ENCODE measurements at places on chromosomes 11 and 22.

GRCh38 chr22:38886333-38886732 lies 14.3 kb upstream of the CBX6 start:
- DNase-seq, result no peak

DNA sequence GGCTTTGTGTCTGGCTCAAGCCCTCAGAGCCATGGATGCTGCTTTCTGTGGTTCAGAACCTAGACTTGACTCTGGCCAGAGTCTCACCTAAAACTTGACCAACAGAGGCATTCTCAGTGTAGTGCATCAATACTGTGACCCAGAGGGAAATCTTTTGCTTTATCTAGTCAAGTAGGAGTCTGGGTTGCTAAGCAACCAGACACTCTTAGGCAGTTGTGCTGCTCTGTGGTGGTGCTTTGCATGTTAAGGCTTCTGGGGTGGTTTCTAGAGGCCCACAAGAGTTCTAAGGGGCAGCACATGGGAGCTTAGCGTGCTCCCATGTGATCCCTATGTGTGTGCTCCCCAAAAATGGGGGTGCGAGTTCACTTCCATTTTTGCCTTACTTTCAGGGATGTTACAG lies 224.6 kb upstream of the PLET1 start:
- DNase-seq, result no peak

GRCh38 chr11:125258291-125259032 lies 93.9 kb downstream of the PKNOX2 start:
- DNase-seq, result no peak

DNA sequence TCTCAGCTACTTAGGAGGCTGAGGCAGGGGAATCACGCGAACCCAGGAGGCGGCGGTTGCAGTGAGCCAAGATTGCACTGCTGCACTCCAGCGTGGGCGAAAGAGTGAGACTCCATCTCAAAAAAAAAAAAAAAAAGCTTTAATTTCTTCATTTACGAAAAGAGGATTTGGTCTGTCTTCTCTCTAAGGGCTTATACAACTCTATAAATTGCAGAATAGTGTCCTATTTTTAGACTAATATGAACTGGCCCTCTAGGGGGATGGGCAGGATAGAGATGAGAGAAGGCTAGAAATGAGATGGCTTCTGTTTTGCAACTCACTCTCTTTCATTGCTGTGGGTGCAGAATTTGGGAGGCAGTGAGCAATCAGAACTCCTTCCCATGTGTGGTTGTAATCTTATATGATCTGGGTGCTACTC lies 11.3 kb downstream of the MAML2 start:
- no peak for DNase-seq

GRCh38 chr11:1845561-1846452 lies 7.0 kb downstream of the TNNI2 start:
- DNase-seq, result no peak

DNA sequence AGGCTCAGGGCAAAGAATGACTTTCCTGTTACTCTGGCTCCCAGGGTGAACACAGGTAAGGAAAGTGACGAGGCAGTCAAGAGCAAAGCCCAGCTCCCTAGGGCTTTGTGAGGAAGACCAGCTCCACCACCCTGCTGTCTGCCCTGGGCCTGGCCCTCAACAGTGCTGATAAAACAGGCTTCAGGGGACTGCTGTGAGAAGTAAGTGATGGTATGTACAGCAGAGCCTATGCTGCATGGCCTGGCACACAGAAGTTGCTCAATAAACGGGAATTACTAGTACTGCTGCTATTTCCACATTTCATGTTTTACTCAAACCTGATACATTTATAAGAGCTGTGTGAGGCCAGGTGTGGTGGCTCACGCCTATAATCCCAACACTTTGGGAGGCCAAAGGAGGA lies 50.3 kb downstream of the MICAL3 start:
- DNase-seq, result no peak

DNA sequence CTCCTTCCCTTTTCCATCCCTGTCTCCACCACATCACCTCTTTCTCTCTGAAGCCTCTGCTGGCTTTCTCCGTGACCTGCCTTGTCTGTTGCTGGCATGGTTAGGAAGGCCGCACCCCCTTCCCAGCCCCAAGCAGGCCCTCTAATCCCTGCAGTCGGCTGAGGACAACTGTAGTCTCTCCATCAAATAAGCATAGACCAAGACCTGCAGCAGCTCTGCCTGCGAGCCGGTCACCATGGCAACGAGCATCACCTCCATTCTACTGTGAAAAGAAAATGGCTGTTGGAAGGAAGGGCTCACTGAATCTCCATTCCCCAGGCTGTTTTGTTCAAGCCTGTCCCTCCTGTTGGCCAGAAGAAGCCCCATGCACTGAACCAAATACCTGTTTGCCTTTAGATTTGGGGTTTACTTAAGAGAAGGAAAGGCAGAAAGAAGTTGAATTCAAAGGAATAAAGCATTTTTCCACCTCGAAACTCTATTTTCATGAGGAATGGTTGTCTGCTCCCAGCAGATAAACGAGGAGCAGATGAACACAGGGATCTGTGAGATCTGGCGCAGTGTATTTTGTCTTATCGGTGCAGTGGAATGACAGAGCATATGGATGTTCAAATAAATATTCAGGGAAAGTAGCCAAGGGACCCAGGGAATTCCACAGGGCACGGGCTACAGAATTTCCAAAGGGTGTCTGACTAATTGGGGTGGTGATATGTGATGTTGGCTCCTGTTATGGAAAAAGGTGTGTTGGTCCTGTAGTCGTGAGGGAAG lies 113.1 kb upstream of the TTC12 start:
- DNase-seq, result no peak

DNA sequence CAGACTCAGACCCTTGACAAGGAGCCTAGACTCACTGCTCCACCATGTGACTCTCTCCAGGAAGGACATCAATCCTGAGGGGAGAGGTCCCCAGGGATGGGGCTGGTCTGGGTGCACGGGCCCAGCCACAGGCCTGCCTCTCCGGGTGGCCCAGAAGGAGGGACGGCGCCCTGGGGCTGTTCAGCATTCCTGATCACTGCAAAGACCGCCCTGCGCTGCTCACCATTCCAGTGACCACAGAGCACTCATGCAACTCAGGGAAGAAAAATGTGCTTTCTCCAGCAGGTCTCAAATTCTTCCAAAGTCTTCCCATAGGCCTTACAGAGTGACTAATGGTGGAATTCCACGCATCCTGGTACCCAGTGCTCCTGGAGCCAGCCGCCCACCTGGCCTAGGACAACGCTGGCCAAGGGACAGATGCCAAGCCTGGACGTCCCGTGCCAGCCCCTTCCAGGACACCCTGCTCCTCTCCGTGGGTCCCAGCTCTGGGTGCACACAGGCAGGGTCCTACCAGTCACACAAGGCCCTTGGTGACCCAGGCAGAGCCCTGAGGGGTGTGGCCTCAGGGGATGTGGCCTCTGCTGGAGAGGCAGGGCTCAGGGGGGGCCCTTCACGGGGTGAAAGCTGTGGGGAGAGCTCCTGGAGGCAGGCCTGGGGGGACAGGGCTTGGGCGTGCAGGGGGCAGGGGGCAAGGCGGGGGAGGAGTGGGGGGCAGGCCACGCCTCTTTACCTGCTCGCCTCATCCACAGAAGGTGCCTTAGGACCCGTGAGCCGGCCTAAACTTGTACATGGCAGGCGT lies 178.8 kb downstream of the IGLL1 start:
- DNase-seq, result peak; percentile 55

DNA sequence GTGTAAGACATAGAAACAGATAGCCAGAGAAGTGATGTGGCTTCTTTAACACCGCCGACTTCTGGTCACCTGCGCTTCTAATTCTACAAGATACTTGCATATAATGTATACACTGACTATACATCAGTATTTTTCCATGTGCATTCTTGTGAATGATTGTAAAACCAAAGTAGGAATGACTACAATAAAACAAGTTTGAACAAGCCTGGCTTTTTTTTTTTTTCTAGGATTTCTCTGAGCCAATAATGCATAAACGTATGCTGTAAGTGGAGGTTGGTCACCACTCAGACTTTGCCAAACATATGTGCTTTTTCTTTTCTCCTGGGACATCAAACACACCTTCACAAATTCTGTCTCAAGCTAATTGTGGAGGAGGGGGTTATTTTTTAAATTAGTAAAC lies 237.8 kb upstream of the KIRREL3 start:
- no peak for DNase-seq

DNA sequence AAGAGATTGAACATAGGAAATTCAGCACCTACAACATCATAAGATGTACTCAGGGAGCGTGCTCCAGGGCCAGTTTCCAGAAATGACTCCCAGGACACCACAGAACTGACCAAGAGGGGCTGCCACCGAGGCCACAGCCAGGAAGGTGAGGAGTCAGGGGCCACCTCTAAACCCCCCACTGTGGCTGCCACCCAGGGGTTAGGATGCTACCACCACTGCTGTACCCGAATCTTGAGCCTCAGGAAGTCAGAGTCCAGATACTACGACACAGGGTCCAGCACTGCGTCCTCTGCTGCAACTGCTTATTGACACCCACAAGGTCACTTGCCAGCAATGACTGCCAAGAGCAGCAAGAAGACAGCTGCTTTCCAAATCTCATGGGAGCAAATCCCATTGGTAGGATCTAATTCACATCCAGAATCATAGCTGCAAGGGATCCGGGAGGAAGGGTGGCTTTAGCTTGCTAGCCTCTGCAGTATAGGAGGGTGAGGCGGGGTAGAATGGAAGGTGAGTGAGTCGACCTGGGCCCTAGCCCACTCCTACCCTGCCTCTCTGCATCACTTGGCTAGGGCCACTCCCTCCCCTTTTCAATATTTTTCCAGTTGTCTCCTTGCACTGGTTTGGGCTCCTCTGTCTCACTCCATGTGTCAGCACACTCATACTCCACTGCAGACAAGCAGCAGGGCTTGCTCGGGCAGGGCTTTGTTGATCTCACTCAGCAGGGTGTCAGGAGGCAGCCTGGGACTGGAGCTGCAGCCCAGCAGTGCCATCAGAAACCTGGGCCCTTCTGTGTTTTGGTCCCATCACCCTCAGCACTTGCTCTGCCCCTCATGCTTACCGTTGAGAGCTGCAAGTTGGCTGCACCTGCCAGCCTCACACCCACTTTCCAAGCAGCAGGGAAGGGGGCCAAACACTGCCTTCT lies 18.1 kb upstream of the CYTH4 start:
- no peak for DNase-seq

GRCh38 chr11:91528965-91529364 lies 695.7 kb upstream of the FAT3 start:
- DNase-seq, result no peak

GRCh38 chr11:95435628-95436353 lies 204.8 kb upstream of the SESN3 start:
- no peak for DNase-seq

GRCh38 chr11:14826600-14826999 lies 65.4 kb downstream of the CYP2R1 start:
- no peak for DNase-seq

DNA sequence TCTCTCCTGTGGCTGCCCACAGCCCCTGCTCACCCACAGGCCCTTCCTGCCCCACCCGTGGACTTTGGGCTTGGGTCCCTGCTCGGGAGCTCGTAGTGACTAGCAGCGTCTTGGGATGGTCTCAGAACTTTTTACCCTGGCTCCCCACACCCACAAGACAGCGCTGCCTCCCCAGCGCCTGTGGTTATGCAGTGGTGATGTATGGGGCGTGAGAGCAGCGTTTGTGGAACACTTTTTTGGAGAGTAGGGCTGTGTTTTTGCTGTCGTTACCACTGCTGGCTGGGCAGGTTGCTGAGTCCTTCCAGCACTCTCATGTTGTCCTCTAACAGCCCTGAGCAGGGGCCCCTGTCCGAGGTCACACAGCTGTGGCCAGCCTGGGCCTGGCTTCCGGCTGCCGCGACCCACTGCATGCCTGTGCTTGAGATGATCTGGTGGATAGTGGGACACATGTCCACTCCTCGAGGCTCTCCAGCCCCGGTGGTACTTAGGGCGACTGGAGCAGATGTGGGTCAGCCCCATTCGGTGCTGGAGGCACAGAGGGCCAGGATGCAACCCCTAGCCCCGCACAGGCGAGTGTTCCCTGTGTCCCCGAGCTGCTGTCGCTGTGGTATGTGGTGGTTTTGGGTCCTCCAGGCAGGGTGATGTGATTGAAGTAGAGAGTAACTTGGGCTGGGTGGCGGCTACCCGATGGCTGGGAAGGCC lies 7.1 kb upstream of the GRAMD4 start:
- DNase-seq, result no peak

- DNase-seq, result no peak
Measured at GRCh38 chr22:38296372-38296771, 20.9 kb downstream of the CSNK1E start.

GRCh38 chr22:49976439-49977175 lies 16.0 kb downstream of the PIM3 start:
- DNase-seq, result no peak

GRCh38 chr11:133504906-133505305 lies 27.4 kb downstream of the OPCML start:
- no peak for DNase-seq

DNA sequence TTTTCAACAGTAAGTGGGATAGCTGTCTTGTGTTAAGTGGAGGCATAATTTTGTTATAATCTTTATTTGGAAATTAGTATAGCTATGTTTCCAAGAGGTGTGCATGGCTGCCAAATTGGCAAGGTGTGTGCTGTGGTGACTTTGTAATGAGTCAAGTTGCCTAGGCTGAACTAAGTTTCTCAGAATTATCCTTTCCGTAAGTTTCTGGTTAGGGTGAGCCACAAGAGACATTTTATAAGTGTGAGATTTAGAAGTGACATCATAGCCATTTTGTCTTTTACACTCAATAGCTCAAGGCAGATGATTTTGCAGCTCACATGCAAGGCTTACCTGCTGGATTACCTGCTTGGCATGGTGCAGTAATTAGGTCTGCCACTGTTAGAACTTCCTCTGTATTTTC lies 90.3 kb downstream of the C11orf87 start:
- no peak for DNase-seq

DNA sequence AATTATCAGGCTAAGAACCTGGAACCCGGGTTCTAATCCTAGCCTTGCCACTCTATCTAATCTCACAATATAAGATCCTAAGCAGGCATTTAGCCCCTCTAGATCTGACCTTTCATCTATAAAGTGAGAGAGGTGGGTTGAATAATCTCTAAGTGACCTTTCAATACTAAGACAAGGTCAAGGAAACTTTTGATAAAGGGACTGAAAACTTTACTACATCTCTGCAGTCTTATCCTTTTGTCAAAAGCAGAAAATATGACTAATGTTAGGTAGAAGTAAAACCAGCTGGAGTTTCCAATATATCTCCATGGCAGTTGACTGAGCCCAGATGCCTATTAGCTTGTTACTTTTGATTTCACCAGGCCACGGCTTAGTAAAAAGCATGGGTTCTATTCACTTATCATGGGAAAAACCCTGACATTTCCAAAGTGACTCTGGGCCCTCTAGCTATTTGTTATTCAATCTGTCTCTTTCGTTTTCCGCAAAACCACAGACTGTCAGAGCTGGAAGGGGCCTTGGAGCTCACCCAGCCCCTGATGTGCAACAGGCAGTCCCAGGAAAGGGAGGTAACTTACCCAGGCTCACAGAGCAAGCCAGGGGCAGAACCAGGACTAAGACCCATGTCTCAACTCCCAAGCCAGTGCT lies 75.8 kb downstream of the RAB30 start:
- DNase-seq, result no peak

GRCh38 chr11:95338430-95338991 lies 107.5 kb upstream of the SESN3 start:
- no peak for DNase-seq

- peak; percentile 4 for DNase-seq
Measured at GRCh38 chr22:50058906-50059880, 1.1 kb upstream of the TTLL8 start.

GRCh38 chr11:120991830-120992686 lies 31.8 kb upstream of the TBCEL start:
- DNase-seq, result no peak

- DNase-seq, result no peak
Measured at GRCh38 chr22:43396321-43396933, 15.4 kb upstream of the MPPED1 start.

Data from SW 1271 (cell line).